T-helper 17 cell (primary cell): ENCODE measurements at places on chromosomes 1 and 21. TPM values are rescaled to one million over a fixed set of nuclear protein-coding genes. Genes with fewer than 3 reads are reported as not detected.

Gene TNFRSF9
- total RNA-seq: 1.1 TPM

Gene FAM72A
- total RNA-seq: not detected

DNA sequence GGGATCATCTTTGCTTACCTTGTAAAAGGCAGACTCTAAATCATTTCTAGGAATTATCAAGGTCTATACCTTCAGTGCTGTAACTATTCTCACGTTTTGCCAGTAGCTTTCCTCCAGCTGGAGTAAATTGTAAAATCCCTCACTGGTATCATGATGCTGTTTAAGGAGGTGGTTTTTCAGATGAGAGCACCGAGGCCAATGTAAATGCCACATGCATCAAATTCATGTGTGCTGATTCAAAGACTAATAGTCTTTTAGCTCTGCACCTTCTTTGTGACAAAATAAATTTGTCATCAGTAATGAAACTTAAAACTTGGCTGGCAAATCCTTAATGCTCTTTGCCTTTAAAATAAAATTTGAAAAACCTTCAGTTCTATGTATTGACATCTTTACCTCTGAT lies 503.8 kb downstream of the SETD4 start:
- DNase-seq: no peak

GRCh38 chr1:177933881-177934280 lies 36.0 kb downstream of the SEC16B start:
- no peak for DNase-seq

DNA sequence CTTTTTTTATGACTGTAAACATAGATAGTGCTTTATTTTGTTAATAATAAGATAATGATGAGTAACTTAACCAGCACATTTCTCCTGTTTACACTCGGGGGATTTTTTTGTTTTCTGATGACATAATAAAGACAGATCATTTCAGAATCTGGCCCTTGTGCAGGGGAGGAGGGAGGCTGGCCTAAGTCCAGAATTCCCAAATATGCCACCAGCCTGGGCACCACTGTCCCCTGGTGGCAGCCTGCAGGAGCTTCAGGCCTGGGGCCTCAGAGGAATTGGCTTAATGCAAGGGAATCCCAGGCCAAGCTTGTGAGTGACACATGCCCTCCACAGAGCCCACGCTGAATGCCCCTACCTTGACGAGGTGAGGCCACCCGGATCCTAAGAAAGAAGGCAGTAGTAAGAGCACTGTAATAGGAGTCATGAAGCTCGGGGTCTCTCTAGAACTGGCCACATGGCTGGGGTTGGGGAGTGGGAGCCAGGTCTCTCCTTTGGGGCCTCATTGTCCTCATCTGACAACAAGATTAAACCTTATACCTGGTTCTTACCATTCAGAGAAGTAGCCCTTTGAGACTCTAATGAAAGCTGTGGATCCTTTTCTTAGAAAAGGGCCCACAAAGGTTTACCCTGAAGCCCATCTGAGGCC lies 24.1 kb downstream of the ETNK2 start:
- no peak for DNase-seq

Gene NLRP3
- total RNA-seq: 9.2 TPM

- DNase-seq: no peak
These were observed 447.9 kb downstream of the CAMTA1 start for GRCh38 chr1:7233237-7233540.

Gene TRIM63
- total RNA-seq: not detected

DNA sequence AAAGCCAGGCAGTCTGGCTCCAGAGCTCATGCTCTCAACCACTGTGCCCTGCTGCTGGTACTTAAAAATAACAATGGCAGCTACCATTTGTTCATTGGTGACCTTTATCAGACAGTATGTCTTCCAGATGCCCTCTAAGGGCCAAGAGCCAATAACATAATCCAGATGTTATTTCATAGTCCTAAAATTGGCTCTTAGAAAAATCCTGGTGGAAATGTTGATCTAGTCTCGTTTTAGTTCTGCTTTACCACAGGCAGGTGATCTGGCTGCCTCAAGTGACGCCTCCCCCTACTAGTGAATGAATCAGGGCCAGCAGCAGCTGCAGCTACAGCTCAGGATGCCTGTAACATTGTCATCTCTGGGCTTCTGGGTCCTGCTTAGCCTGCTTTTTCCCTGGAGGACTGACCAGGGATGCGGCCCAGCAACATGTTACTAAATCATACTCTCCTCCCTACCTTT lies 12.6 kb upstream of the HMGN2 start:
- DNase-seq: no peak

- DNase-seq: no peak
These were observed 53.6 kb downstream of the ADCY10 start for GRCh38 chr1:167860231-167860923.

- DNase-seq: no peak
These were observed 17.0 kb downstream of the LPGAT1 start for GRCh38 chr1:211813590-211813989.

Gene AK4
- 0.05 TPM for total RNA-seq

- DNase-seq: no peak
These were observed 21.2 kb upstream of the FMO4 start for GRCh38 chr1:171292799-171293198.

Gene CACHD1
- total RNA-seq: not detected

DNA sequence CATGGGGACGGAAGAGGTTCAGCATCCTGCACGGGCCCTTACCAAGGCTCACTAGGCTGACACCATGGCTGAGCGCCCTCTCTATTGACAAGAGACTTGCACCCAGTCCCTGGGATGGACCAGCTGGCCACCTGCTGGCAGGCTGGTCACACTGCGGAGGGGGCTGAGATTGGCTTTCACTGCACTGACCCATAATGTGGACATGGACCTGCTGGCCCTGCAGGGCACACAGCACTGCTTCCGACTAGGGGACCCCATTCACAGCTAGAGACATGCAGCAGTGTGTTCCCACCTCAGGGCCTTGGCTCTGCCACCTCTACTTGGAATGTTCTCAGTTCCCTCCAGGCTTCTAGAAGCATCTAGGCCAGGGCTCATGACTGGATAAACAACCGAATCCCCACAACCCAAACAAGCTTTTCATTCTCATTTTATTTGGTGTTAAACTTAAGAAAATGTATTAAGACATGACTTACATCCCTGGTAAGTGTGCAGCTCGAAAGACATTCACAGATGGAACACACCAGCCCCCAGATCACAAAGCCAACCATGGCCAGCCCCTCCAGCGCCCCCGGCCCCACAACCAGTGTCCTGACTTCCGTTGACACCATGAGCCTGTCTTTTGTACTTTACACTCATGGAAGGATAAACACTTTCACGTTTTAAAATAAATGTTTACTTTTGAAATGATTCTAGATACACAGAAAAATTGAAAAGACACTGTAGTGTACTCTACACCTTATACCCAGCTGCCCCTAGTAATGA lies 9.3 kb upstream of the SRARP start:
- DNase-seq: no peak

DNA sequence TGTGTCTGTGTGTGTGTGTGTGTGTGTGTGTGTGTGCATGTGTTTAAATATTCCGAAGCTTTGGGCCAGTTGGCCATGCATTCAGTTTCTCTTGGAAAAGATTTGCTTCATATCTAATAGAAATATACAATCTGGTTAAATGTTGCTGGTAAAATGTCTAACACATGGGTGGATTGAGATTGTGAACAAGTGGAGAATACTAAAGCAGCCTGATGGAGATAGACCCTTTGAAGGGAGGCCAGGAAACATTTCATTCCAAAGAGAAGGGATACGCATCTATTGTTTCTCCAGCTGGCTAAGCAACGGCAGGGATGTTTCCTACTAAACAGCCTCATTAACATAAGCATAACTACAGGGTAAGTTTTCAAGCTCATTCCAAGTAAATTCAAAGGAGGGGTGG lies 257.5 kb upstream of the PTBP2 start:
- DNase-seq: no peak

GRCh38 chr21:37528150-37528937 lies 161.8 kb downstream of the DYRK1A start:
- no peak for DNase-seq
